ENCODE measurements at places on chromosomes 7 and 10.

GRCh38 chr10:36051500-36051991 is 409.4 kb upstream of the FZD8 start:
- no peak for DNase-seq

GRCh38 chr7:90488220-90488619 is 18.8 kb downstream of the PTTG1IP2 start:
- DNase-seq, result no peak

DNA sequence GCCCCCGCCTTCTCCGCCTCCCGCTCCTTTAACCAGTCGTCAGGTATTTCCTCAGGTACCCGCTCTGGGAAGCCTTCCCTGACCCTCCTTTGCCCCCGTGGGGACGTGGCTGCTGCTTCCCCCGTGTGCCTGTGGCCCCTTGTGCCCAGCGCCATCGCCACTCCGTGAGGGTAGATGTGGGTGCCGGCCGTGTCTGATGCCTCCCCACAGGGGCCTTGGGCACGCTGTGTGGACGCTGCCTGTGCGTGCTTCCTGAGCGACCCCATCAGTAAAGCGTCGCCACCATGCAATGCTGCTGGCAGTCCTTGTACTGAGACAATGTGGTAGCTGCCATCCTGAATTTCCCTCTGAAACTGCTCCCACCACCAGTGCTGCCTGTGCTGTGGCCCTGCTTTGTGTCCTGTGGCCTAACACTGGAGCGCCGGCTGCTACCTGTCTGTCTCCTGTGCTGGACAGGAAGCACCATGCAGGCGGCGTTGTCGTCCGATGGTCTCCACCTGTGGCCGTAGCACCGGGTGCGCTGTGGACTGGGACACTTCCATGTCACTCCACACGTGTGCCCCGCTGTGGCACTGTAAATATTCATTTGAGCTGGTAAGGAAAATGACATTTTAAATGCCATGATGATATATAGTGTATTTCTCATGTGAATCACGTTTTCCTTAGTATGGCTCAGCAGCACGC is 213.8 kb downstream of the MGMT start:
- no peak for DNase-seq

GRCh38 chr10:108411206-108411605 is 1246.7 kb upstream of the SORCS1 start:
- DNase-seq, result no peak

- DNase-seq, result no peak
Measured at GRCh38 chr10:121362026-121362425, 236.2 kb downstream of the FGFR2 start.

- no peak for DNase-seq
Measured at GRCh38 chr7:29288181-29289091, 93.9 kb downstream of the CHN2 start.

- no peak for DNase-seq
Measured at GRCh38 chr7:158649279-158649678, 55.3 kb downstream of the NCAPG2 start.

DNA sequence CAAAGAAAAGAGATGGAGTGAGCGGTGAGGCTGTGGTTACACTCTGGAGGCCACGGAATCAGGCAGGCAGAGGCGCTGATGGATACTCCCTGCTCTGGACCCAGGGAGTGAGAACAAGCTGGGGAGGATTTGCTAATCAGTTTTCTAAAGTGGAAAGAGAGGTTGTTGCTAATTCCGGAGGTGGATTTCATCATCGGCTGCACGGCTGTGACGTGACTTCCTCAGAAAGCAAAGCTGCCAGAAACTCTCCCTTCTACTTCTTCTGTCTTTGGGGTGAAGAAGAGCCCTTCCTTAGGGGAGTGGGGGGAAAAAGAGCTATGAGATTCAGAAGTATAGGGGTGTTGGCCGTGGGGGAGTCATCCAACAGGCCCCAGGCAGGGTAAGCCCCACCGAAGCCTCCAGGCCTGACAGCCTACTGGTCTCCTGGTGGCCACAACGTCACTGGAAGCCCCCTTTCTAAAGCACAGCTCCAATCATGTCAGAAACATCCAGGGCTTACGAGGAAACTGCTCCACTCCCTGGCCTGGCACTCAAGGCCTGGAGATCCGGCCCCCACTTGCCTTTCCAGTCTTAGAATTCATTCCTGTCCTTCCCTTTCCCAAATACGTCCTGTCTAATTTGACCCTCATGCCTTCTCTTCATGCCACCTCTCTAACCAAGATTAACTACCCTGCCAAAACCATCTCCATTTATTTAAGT is 114.5 kb downstream of the HIP1 start:
- no peak for DNase-seq

GRCh38 chr7:133036289-133036688 is 45.6 kb downstream of the CHCHD3 start:
- no peak for DNase-seq

- no peak for DNase-seq
Measured at GRCh38 chr10:48894911-48895802, 44.5 kb downstream of the LRRC18 start.

DNA sequence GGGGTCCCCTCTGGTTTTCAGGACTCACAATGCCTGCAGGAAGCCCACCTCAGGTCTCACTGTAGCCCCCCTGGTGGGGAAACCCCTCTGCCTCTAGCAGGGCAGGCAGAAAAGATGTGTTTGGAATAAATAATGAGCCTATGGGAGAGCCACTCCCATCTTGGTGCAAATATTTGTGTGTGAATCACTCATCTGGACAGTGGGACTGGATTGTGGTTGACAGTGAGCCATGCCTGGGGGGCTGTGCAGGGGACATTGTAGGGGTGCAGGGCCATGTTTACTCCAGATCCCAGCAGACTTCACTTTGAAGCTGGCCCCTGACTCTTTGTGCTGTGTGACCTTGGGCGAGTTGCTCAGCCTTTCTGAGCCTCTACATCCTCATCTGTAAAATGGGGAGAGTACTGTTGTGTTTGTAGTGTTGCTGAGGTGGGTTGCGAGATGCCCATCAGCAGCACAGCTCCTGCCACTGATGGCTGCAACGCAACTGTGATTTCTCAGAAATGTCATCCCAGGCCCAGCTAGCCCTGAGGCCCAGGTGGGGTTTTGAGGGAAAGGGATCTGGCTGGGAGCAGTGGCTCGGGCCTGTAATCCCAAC is 20.7 kb downstream of the GTF2IRD1 start:
- DNase-seq, result no peak

Data from activated CD8-positive, alpha-beta memory T cell treated with anti-CD3 and anti-CD28 coated beads for 24 hours (primary cell).